ENCODE measurements at places on chromosomes 4 and X.

DNA sequence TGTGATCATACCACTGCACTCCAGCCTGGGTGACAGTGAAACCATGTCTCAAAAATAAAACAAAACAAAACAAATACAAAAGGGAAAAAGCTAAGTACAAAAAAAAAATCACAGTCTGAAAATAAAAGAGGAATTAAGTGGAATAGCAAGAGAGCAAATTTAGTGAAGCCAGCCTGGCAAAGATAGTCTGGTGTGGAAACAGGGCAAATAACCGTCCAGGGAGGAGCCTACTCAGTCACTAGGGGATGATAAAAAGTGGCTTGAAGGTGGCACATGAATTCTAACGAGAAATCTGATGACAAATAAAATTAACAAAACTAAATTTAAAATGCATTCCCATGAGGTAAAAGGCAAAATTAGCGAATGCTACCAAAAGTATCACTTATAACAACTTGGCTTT is 8.2 kb downstream of the PDGFC start:
- no peak for DNase-seq

- peak; percentile 17 for DNase-seq
Measured at GRCh38 chr4:14749910-14750309, 252.4 kb upstream of the CPEB2 start.

GRCh38 chr4:879729-880077 is 52.4 kb downstream of the GAK start:
- no peak for DNase-seq

GRCh38 chr4:15130441-15130840 is 128.2 kb downstream of the CPEB2 start:
- DNase-seq: no peak

DNA sequence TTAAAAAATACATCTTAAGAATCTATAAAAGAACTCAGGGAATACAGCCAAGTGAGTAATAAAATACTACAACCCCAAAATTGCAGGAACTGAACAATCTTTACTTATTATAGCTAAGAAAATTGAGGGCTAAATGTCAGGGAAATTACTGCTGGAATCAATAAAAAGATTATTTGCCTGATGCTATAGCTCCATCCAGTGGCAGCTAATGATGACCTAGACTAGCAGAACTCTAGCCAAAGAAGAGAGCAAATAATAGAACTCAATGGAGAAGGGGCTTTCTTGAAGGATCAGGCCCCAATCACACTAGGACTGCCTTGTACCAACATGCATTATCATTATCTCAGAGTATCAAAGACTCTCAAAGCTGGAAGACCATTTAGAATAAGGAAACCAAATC is 85.0 kb upstream of the FAM241A start:
- DNase-seq: peak; percentile 70

DNA sequence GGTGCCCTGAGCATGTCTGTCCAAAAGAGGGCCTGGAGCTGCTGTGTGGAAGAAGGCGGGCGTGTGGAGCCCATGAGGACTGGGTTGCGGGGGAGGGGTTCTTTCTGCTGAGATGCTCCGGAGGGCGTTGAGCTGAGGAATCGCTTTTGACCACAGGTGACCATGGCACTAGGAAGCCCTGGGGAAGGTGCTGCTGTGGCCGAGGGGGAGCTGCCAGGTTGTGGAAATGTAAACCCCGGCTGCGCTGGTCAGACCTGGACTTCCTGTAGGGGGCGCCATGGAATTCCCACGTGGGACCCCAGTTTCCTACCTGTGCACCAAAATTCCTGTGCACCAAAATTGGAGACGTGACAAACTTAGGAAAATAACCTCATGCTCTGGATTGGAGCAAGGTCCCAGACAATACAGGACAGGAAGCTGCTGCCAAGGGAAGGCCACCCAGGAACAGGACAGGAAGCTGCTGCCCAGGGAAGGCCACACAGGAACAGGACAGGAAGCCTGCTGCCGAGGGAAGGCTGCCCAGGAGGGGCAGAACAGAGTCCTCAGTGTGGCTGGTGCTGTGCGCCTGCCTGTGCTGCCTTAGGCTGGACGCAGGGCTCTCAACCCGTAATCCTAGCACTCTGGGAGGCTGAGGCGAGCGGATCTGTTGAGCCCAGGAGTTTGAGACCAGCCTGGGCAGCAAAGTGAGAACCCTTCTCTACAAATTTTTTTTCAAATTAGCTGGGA is 28.4 kb upstream of the UVSSA start:
- DNase-seq: peak; percentile 49

- peak; percentile 19 for DNase-seq
Measured at GRCh38 chr4:74014332-74014731, 15.9 kb upstream of the CXCL5 start.

DNA sequence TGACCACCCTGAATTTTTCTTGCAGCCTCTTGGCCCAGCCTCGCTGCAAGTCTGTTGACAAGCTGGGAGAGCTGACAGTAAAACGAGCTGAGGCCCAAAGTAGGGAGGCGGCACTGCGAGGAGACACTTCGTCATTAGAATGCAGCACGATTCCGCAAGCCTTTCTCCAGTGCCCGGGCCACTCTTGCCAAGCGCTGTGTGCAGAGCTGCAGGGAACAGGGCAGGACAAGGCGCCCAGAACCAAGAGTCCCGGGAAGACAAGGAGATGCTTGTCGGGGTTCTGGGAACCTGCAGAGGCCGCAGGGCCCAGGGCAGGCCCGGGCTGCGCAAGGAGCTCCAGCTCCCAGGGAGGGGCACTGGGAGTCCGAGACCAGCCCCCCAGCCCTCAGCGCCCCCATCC is 187.1 kb downstream of the BCOR start:
- no peak for DNase-seq

- no peak for DNase-seq
Measured at GRCh38 chr4:70701271-70701670, 12.9 kb downstream of the UTP3 start.

DNA sequence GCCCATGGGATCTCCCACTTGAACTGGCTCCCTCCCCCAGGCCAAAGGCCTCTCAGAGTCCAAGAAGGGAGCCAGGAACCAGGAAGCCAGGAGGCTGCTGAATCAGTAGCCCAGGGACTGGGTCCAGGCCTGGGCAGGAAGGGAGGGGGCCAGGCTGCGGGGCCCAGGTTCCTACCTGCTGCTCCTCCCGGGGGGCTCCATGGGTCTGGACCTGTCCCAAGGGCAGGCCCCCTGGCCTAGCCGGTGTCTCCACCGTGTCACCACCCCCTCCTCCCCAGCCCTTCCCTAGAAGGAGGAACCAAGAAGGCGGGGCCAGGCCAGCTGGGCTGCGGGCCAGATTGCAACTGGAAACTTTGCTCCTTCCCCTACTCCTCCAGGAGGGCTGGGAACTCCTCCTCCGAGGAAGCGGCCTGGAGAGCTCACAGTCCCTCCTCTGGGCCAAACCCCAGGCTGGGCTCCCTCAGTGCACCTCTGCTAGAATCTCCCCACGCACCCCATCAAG is at the start of gene IQSEC2:
Gene IQSEC2, minus strand, starts transcription at position 264 of the 502 bp plus-strand sequence.
- peak; percentile 53 for DNase-seq

DNA sequence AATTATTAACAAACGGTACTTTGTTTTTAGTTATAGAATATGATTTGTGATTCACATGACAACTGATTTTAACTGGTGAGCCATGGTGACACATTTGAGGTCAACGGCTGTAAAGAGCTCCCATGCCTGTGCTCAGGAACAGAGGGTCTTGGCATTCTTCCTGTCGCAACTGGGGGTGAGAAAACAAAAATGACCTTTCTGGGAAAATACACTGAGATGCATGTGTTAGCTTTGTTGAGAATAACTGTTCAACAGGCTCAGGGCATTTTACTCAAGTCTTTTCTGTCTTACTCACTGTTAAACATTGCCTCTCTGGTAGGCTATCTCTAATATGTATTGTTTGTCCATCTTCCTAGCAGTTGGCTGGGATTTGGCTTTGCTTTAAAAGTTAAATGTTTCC is 57.1 kb upstream of the HPGD start:
- no peak for DNase-seq

DNA sequence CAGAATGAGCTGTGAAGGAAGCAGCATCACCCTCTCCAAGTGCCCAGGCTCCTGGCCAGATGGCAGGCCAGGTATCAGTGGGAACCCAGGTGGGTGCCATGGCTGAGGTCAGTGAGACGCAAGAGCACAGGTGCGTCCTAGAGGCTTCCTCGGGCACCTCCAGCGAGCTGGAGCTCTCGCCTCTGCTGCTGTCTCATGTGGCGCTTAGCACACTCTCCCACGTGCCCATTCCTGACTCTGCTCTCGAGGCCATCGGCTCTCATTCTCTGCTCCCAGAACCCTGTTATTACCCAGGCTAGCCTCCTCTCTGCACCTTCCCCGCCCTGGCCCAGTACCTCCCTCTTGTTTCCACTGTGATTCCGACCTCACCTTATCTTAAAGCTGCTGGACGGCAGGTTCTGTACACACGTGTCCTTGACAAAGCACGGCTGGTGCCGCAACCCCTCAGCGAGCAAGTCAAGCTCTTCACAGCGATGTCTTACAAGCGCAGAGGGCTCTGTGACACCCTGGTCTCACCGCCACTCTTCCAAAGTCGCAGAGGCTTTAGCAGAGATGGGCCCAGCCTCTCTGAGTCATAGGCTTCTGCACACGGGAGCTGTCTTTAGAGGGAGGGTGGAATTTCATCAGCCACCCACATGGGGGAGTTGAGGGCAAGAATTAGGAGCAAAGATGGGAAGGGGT is 15.4 kb upstream of the MSANTD1 start:
- DNase-seq: no peak

DNA sequence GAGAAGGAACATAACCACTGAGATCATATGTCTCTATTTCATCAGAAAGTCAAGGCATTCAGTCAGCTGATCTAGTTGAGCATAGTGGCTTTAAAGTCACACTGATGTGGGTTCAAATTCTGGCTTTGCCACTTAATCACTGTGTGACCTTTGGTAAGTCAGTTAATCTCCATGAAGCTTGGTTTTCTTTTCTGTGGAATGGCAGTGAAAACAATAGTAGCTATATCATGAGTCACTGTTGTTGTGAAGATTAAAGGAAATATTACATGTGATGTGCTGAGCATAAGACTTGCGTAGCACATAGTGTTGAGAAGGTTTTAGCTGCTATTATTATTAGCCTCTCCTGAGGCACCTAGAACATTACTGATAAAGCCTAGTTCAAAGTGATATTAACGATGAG is 242.2 kb downstream of the FMR1NB start:
- DNase-seq: no peak

GRCh38 chr4:188032170-188032569 is 36.6 kb downstream of the ZFP42 start:
- no peak for DNase-seq

GRCh38 chr4:38800366-38800765 is 4.2 kb downstream of the TLR1 start:
- no peak for DNase-seq

DNA sequence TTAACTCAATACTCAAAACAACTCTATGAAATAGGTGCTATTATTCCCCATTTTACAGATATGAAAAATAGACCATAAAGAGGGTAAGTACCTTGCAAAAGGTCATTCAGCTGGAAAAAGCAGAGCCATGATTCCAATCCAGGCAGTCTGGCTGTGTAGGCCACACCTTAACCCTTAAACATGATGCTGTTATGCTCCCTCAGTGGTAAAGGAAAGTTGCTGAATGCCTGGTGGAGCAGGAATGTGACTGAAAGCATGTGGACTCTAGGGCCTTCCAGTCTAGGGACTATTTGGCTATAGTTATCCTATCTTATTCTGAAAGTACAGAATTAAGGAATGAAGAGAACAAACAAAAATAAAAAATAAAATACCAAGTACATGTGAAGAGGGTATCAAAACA is 19.6 kb downstream of the RP2 start:
- no peak for DNase-seq

- no peak for DNase-seq
Measured at GRCh38 chr4:55078987-55079386, 46.4 kb downstream of the KDR start.

DNA sequence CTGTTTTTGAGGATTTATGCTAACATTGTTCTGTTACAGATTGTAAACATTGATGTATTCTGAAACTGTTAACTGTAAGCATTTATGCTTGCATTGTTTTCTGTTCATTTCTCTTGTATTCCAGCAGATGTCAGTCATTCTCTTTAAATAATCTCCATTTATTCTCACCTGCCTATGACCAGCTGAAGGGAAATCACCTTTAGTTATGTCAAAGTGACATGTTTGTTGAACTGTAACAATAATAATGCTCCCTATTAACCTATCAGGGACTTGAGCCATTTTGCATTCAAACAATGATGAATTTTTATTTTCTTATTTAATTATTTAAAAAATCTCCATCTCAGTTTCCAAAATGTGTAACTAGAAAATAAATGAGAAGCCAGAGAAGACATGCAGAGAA is 58.0 kb downstream of the SPCS3 start:
- peak; percentile 9 for DNase-seq

GRCh38 chrX:33465137-33465536 is 253.8 kb upstream of the DMD start:
- DNase-seq: no peak

- DNase-seq: peak; percentile 80
Measured at GRCh38 chr4:67575232-67576058, 16.9 kb downstream of the STAP1 start.

GRCh38 chrX:139202742-139203420 is 327.7 kb upstream of the F9 start:
- no peak for DNase-seq

DNA sequence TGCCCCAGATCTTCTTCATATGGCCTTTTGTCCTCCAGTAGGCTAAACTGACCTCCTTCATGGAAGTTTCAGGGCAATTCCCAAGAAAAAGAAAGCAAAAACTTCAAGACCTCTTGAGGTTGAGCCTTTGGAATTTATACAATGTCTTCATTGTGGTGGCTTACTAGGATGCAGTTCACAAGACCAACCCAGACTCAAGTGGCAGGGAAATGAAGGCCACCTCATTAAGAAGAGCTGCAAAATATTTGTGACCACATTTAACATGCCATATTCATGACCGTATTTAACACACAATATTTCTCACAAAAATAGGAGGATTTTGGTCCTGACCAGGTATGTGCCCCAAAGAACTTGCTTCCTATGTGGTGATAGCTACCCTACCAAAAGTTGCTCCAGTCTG is 605.5 kb upstream of the PITX2 start:
- DNase-seq: no peak

GRCh38 chrX:15507005-15507404 is 6.4 kb downstream of the BMX start:
- DNase-seq: no peak

DNA sequence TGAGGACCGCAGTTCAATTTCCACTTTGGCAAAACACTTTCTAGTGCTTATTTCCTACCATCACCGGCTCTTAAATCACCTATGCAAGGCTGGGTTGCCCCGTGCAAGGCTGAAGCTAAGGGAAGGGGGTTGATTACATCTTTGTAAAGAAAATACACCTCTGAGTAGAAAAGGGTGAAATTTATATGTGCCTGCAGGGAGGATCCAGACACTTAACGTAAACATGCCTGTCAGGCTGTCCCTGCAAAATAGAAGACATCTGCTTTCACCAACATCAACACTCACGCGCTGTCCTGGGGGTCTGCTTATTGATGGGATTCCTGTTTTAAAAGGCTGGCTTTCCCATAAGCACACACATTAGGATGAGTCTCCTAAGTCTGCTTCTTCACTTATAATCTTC is 92.0 kb downstream of the PRKX start:
- no peak for DNase-seq

- no peak for DNase-seq
Measured at GRCh38 chrX:145003443-145003842, 243.9 kb upstream of the SPANXN1 start.
